Upper lobe of right lung (tissue), 1 donor: ENCODE measurements at places on chromosomes 6 and 20. TPM values are rescaled to one million over a fixed set of nuclear protein-coding genes. Genes with fewer than 3 reads are reported as not detected.

GRCh38 chr6:99099243-99099642 is 151.5 kb upstream of the FBXL4 start:
- H3K4me3 ChIP-seq, result no peak overlapping the region
- H3K4me1 ChIP-seq, result no peaks in the 10 kb centered on the region
- no peak for DNase-seq
- H3K27ac ChIP-seq, result no peak overlapping the region
- no peaks in the 10 kb centered on the region for H3K27me3 ChIP-seq
- H3K36me3 ChIP-seq, result no peaks in the 10 kb centered on the region

DNA sequence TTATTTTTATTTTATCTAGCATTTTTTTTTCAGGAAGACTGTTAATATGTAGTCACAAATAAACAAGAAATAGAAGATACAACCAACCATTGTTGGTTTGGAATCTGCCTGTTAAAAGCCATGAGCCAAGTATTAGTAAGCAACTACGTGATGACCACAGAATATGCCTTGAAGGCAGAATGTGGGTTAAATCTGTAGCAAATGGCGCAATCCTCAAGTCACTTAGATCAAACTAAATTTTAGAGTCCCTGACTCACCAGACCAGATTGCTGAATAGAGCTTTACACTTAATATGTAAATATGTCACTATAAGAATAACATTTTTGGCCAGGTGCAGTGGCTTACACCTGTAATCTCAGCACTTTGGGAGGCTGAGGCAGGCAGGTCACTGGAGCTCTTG is 800.1 kb upstream of the CITED2 start:
- H3K4me3 ChIP-seq, result no peak overlapping the region
- no peaks in the 10 kb centered on the region for H3K36me3 ChIP-seq
- DNase-seq, result no peak
- H3K4me1 ChIP-seq, result no peaks in the 10 kb centered on the region
- H3K27ac ChIP-seq, result no peak overlapping the region
- H3K27me3 ChIP-seq, result no peaks in the 10 kb centered on the region

DNA sequence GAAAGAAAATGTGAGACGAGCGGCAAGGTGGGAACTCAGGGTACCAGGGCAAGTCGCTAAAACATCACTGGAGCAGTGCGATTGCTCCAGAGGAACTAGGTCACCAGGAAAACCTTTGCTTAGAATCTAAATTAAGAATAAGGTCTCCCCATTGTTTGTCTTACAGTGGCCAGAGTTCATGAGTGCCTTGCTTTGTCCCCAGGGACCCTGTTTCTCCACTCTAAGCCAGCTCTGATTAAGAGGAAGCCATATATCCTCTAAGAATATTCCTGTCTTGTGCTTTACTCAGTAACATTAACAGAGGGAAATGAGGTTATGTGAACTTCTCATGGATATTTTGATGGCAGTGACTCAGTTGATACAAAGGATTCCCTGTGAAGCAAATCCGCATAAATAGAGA is 305.8 kb downstream of the CD83 start:
- no peak overlapping the region for H3K27ac ChIP-seq
- no peak overlapping the region for H3K4me3 ChIP-seq
- H3K4me1 ChIP-seq, result no peaks in the 10 kb centered on the region
- DNase-seq, result no peak
- no peaks in the 10 kb centered on the region for H3K27me3 ChIP-seq
- H3K36me3 ChIP-seq, result no peaks in the 10 kb centered on the region

DNA sequence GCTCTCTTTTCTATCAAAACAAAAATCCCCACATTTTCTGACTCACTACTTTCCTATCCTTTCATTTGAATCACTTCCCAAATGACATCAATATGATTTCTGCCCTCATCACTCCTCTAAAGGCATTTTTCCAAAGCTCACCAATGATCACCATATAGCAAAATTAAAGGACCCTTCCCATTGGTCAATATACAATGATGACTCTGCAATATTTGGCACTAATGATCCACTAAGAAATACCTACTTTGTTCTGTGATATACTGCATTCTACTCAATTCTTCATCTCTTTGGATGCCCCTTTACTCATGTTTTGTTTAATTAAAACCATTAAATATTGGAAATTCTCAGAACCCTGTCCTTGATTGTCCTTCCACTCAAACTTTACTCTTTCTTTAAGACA is 200.3 kb upstream of the PTCHD4 start:
- no peak overlapping the region for H3K27ac ChIP-seq
- DNase-seq, result no peak
- no peak overlapping the region for H3K4me3 ChIP-seq
- no peaks in the 10 kb centered on the region for H3K4me1 ChIP-seq

GRCh38 chr6:52574709-52575501 is 2.0 kb downstream of the TRAM2 start:
- H3K27ac ChIP-seq, result peak overlapping the region; percentile 73
- H3K4me1 ChIP-seq, result peaks cover 41% of the 10 kb centered on the region
- DNase-seq, result no peak
- no peaks in the 10 kb centered on the region for H3K36me3 ChIP-seq

GRCh38 chr20:36043441-36043840 is 75.1 kb downstream of the CNBD2 start:
- peaks cover 17% of the 10 kb centered on the region for H3K4me1 ChIP-seq
- H3K27me3 ChIP-seq, result no peaks in the 10 kb centered on the region
- H3K4me3 ChIP-seq, result no peak overlapping the region
- no peak for DNase-seq

DNA sequence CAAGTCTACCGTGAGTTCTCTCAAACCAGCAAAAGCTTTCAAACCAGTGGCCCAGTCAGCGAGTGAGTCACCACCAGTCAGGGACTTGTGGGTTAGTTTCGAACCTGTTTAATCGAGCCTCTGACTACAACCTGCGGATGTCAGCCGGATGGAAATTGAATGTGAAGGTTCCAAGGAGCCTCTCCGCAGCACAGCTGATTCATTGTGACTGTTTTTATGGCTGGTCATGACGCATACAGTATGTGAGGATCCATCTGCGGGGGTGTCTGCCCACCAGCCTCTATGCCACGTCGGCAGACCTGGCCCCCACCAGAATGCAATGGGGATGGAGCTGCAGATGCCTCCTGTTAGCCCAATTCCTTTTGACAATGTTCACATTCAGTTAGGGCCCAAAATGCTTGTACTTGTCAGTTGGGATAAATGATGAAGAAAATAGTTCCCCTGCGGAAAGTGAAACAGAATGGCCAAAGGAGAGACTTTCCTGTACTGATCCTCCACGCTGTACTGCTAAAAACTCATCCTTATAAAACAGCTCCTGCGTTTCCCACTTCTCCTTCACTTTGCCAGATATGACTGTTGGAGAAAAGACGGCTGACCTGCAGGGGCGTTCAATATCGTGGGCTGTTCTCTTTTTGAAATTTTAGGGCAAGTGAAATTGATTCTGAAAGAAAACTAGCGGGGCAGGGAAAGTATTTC is 206.6 kb downstream of the TFAP2B start:
- H3K27ac ChIP-seq, result no peak overlapping the region
- peak; percentile 42 for DNase-seq
- no peaks in the 10 kb centered on the region for H3K36me3 ChIP-seq

DNA sequence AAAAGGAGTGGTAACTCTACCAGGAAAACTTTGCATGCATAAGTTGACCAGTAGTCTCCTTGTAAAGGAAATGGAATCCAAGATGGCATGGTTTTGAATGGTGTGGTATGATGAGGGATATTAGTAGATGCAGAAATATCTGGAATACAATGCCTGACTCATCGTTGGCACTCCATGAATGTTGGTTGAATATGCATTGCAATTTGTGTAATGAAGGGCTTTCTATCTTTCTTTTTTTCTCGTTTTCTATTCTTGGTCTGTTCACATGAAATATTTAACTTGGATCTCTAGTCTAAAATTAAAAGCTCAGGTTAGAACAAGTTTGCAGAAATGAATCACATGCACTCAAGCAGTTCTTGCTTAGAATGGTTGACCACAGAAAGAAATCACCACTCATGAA is 277.3 kb upstream of the PRND start:
- no peak overlapping the region for H3K27ac ChIP-seq
- DNase-seq, result no peak
- no peaks in the 10 kb centered on the region for H3K36me3 ChIP-seq
- no peaks in the 10 kb centered on the region for H3K4me1 ChIP-seq
- H3K4me3 ChIP-seq, result no peak overlapping the region
- H3K27me3 ChIP-seq, result no peaks in the 10 kb centered on the region

DNA sequence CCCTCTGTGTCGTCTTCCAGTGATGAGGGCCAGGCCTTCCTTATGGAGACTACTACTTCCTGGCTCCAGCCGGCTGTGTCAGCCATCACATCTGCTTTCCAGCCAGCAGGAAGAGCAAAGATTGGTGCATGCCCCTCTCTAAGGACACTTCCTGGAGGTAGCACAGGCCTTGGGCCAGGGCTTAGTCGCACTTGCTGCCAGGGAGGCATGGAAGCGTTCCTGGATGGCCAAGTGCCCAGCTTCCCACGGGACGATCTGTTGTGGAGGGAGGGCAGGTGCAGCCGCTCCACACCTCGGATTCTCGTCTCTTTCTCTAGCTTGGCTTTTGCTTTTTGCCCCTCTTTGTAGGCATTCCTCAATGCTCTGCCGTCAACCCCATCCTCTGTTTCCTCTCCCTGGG is 11.9 kb downstream of the ERMARD start:
- peaks cover 76% of the 10 kb centered on the region for H3K36me3 ChIP-seq
- no peak overlapping the region for H3K27ac ChIP-seq
- H3K4me3 ChIP-seq, result no peak overlapping the region
- DNase-seq, result no peak

GRCh38 chr6:126069449-126069848 is 83.1 kb downstream of the TRMT11 start:
- no peak overlapping the region for H3K27ac ChIP-seq
- no peaks in the 10 kb centered on the region for H3K27me3 ChIP-seq
- no peaks in the 10 kb centered on the region for H3K4me1 ChIP-seq

DNA sequence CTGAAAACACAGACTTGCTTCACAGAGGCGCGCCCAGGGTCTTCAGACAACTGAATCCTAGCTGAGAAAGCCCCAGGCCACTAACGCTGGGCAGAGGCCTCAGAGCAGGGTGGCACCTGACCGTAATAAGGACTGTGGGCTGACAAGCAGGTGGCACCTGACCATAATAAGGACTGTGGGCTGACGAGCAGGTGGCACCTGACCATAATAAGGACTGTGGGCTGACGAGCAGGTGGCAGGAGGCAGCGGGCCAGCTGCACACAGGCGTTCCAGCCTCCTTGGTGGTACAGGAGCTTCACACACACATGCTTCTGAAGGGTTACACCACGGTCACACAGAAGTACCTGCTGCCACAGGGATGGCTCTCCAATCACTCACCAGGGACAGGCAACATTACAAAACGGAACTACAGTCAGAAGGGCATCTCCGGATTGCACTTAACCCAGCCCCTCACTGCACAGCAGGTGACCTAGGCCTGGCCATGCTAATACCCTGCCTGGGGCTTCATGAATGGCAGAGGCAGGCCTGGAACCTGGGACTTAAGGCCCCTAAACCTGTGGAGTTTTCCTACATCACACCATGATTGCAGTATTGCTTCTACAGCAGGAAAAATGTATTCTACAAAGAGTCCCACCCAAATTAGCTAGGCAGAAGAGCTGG is 50.8 kb downstream of the PSMG4 start:
- H3K27me3 ChIP-seq, result no peaks in the 10 kb centered on the region
- H3K4me3 ChIP-seq, result no peak overlapping the region
- DNase-seq, result peak; percentile 63
- H3K4me1 ChIP-seq, result no peaks in the 10 kb centered on the region

DNA sequence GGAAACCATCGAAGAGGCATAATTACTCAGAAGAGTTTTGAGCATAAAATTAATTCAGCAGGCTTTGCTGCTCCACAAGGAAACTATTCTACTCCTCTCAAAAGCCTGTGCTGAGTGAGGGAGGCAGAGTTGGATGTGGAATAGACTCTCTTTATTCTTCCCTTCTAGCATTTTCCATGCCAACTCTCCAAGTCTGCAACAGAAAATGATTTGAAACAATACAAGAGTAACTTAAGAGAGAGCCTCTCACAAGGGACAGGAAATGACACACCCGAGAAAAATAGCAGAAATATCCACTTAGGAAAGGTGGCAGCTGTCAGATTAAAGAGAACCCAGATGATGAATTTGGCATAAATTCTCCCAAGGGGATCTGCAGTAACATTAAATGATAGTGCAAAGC is 26.3 kb upstream of the LAMP5 start:
- no peaks in the 10 kb centered on the region for H3K27me3 ChIP-seq
- H3K4me1 ChIP-seq, result no peaks in the 10 kb centered on the region
- no peak overlapping the region for H3K4me3 ChIP-seq
- H3K36me3 ChIP-seq, result no peaks in the 10 kb centered on the region

- no peaks in the 10 kb centered on the region for H3K27me3 ChIP-seq
- H3K36me3 ChIP-seq, result no peaks in the 10 kb centered on the region
- no peaks in the 10 kb centered on the region for H3K4me1 ChIP-seq
These were observed 639.6 kb downstream of the EPHA7 start for GRCh38 chr6:92779746-92780145.

DNA sequence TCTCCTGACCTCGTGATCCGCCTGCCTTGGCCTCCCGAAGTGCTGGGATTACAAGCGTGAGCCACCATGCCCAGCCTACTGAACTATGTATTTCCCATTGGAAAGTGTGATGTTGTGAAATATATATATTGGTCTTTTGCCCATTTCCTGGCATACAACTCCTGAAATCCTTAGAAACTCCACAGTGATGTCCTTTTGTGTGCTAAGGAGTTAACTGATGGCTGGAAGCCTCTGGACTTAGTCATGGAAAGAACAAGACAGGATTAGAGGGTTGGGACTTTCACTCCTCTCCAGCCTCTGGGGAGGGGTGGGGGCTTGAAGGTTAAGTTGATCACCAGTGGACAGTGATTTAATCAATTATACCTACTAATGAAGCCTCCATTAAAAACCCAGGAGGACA is 7.1 kb downstream of the PANK2 start:
- no peaks in the 10 kb centered on the region for H3K27me3 ChIP-seq
- peaks cover 7% of the 10 kb centered on the region for H3K36me3 ChIP-seq
- no peak overlapping the region for H3K27ac ChIP-seq
- no peak for DNase-seq
- no peak overlapping the region for H3K4me3 ChIP-seq
- H3K4me1 ChIP-seq, result peaks cover 94% of the 10 kb centered on the region

GRCh38 chr6:153047386-153047785 is 44.9 kb upstream of the MTRF1L start:
- no peaks in the 10 kb centered on the region for H3K4me1 ChIP-seq
- H3K27ac ChIP-seq, result no peak overlapping the region
- DNase-seq, result no peak
- no peaks in the 10 kb centered on the region for H3K27me3 ChIP-seq
- no peaks in the 10 kb centered on the region for H3K36me3 ChIP-seq
- H3K4me3 ChIP-seq, result no peak overlapping the region

- no peaks in the 10 kb centered on the region for H3K27me3 ChIP-seq
- peaks cover 8% of the 10 kb centered on the region for H3K36me3 ChIP-seq
- peaks cover 34% of the 10 kb centered on the region for H3K4me1 ChIP-seq
- peak overlapping the region; percentile 87 for H3K27ac ChIP-seq
- DNase-seq, result no peak
These were observed 2.6 kb downstream of the NFKBIE start for GRCh38 chr6:44262467-44263353.

Gene FBXO9
- total RNA-seq, result 101 TPM

Gene NRSN1
- total RNA-seq, result not detected

Gene PRIM2
- 8.5 TPM for total RNA-seq

Gene RIN2
- total RNA-seq, result 116 TPM

Gene EEF1A2
- 0.67 TPM for total RNA-seq

Gene ISM1
- total RNA-seq, result 4.1 TPM
